ENCODE measurements at places on chromosomes 1 and 21.
A peak's percentile ranks its signal among the peaks of the same experiment; 100 is the strongest.

DNA sequence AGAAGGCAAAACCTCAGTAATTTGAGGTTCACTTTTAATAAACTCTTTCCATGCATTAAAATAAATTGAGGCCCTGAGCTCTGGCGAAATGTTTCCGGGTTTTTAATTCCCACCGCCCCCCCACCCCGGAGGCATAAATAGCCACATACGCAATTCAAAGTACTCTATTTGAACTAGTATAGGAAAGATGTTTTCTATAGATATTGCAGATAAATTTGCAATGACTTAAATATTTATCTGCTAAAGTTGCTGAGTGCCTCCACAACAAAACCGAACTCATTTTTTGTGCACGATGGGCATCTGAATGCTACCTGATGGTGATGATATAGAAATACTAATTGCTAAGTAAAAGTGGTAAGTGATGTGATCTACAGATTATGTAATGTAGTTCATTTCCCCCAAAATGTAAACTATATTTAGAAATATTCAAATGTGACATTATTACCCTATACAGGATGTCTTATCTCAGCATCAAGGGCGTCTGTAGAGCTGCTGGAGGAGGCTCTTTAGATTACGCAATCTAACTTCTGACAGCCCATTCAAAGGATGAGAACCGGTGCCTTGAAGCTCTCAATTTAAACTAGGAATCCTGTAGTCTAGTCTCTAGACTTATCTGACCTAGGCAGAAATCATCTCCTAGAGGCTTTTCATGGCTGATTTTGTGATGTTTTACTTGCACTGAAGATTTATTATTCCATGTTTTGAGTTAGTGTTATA, 8.5 kb downstream of the IRF2BP2 start:
- no peak for DNase-seq

- DNase-seq: no peak
These were observed 4.1 kb downstream of the PNRC2 start for GRCh38 chr1:23963617-23964234.

DNA sequence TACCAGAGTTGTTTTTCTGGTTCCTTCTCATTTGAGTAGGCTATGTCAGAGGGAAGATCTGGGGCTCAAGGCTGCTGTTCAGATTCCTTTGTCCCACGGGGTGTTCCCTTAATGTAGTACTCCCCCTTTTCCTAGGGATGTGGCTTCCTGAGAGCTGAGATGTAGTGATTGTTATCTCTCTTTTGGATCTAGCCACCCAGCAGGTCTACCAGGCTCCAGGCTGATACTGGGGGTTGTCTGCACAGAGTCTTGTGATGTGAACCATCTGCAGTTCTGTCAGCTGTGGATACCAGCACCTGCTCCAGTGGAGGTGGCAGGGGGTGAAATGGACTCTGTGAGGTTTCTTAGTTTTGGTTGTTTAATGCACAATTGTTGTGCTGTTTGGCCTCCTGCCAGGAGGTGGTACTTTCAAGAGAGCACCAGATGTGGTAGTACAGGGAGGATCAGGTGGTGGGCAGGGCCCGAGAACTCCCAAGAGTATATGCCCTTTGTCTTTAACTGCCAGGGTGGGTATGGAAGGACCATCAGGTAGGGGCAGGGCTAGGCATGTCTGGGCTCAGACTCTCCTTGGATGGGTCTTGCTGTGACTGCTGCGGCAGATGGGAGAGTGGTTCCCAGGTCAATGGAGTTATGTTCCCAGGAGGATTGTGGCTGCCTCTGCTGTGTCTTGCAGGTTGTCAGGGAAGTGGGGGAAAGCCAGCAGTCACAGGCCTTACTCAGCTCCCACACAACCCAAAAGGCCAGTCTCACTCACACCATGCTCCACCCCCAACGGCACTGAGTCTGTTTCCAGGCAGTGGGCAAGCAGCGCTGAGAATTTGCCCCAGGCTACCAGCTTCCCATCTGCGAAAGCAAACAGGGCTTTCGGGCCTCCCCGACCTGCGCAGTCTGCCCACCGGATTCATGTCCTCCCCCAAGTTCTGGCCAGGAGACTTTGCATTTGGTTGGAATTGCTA, 64.2 kb downstream of the SERINC2 start:
- DNase-seq: no peak

DNA sequence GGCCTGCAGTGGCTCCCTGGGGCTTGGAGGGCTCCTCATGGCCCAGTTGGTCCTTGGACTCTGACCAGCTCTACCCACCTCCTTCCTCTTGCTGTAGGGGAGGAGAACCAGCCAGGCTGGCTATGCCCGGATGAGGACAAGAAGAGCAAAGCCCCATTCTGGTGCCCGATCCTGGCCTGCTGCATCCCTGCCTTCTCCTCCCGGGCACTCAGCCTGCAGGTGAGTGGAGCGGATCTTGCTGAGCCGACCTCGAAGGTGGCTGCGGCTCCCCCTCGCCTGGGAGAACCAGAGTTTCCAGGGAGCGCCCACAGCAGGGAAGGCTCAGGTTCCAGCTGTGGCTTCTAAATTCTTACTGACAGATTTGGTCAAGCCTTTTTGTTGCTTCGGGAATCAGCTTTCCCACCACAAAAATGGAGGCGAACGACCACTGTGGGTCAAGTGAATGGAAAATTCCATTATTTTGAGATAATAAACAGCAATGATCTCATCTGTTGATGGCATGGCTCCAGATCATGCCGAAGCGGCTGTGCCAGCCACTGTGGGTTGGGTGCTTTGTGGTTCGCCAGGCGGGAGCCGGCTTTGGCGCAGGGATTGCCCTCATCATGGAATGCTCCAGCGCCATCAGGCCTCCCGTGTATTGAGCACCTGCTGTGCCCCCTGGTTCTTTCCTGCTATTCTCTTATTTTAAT, 106.5 kb upstream of the ACTL8 start:
- DNase-seq: peak; percentile 48

- no peak for DNase-seq
These were observed 23.7 kb downstream of the GLUL start for GRCh38 chr1:182367926-182368325.

GRCh38 chr1:164806531-164806930, 247.5 kb downstream of the PBX1 start:
- DNase-seq: no peak

- no peak for DNase-seq
These were observed 75.5 kb upstream of the PDC start for GRCh38 chr1:186536273-186536890.

DNA sequence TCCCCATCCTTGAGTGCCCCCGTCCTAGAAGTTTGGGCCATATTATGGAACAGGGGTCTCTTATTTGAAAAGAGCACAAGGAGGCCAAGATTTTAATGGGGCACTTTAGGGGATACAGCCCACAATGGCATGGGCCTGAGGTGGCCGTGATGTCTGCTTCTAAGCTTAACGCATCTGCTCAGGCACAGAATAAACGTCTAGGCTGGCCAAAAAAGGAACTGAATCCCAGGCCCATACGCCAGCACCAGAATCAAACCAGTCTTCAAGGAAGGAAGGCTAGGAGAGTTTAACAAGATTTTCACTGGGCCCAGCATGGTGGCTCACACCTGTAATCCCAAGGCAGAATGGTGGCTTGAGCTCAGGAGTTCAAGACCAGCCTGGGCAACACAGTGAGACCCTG, 9.2 kb upstream of the SARS1 start:
- DNase-seq: no peak

DNA sequence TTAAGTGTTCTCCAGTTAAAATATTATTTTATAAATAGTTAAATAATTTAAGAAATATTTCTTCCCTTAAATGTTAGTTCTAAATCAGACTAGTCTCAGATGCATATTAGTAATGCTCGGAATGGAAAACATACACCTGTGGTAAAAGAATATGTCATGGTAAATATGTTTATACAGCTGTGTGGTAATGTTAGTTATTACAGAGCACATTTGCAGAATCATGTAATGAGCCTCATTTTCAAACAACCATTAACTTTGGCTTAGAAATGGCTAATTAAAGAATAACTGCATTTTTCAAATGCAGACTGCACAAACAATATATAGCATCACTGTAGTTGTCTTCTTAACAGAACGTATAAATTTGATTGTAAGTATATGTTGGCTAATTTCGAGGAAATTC, 90.3 kb downstream of the DISP1 start:
- no peak for DNase-seq

GRCh38 chr1:85428471-85429089, 36.4 kb downstream of the DDAH1 start:
- no peak for DNase-seq

DNA sequence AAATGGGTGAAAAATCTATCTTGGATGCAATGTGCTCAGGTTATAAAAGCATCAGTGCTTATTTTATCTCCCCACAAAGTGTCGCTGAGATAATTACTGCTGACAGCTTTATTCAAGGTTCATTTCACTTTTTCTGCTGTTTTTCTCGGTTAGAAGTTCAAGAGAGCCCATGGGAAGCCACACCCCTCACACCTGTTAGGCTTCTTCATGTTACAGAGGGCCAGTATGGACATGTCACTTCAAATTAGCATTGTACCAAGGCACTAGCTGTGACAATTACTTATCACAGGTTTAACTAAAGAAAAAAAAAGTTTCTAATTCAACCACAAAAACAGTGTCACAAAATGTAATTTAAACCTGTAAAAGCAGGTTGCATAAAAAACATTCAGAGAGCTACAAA, 187.3 kb upstream of the DMRTA2 start:
- DNase-seq: no peak

DNA sequence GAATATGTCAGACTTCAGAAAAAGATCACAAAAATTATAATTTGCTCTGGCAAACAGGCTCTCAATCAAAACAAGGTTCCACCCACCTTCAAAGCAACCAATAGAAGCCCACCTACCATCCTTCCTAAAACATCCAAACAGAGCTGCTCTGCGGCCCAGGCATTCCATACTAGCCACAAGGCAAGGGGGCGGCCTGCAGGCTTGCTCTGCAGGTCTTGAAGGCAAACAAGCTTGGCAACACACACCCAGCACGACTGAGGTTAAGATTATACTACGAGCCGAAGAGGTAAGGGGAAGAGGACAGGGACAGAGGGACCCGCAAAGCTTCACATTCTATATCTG, 207.3 kb downstream of the SLC45A1 start:
- DNase-seq: no peak

GRCh38 chr1:54371942-54372275, 34.3 kb downstream of the SSBP3 start:
- no peak for DNase-seq

DNA sequence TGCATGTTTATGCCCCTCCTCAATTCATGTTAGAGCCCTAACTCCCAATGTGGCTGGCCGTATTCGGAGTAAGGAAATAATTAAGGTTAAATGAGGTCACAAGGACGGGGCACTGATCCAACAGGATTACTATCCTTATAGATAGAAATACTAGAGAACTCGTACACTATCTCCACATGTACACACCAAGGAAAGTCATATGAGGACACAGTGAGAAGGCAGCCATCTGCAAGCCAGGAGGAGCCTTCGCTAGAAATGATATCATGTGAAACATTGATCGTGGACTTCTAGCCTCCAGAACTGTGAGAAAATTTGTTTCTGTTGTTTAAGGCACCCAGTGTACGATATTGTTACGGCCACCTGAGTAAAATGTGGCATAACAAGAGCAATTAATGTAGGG, 79.7 kb downstream of the FAF1 start:
- DNase-seq: no peak

- DNase-seq: no peak
These were observed 55.4 kb downstream of the XCL1 start for GRCh38 chr1:168631671-168632400.

DNA sequence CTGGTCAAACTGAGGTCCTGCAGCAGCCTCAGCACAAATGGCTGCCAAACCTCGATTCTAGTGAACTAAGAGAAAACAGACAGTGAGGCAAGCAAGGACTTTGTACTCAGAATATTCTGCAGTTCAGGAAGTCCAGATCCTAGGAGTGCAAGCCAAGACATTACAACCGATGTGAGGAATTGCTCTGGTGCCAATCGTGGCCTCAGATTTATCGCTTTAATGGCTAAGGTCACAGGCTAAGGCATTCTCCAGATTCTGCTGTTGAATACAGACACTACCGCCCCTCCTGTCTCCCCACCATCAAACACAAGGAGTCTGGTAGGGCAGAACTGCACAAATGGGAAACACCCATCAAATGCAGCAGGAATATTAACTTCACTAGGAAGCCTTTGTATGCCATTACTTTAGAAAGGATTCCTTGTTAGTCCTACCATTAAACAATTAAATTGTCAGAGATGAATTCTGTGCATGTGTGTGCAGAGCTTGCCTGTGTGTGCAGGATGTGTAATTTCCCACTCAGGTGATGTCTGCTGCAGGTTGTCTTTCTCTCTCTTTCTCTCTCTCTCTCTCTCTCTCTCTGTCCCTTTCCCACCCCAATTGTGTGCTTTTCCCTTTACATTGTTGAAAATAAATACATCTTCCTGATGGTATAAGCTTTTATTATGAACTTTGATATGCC, 9.2 kb upstream of the SERTAD4 start:
- DNase-seq: no peak

GRCh38 chr1:156102633-156103511, 11.6 kb upstream of the LMNA start:
- no peak for DNase-seq

- no peak for DNase-seq
These were observed 52.5 kb upstream of the HSPA13 start for GRCh38 chr21:14435423-14435822.

GRCh38 chr1:173093691-173094445, 43.1 kb upstream of the TNFSF18 start:
- no peak for DNase-seq

DNA sequence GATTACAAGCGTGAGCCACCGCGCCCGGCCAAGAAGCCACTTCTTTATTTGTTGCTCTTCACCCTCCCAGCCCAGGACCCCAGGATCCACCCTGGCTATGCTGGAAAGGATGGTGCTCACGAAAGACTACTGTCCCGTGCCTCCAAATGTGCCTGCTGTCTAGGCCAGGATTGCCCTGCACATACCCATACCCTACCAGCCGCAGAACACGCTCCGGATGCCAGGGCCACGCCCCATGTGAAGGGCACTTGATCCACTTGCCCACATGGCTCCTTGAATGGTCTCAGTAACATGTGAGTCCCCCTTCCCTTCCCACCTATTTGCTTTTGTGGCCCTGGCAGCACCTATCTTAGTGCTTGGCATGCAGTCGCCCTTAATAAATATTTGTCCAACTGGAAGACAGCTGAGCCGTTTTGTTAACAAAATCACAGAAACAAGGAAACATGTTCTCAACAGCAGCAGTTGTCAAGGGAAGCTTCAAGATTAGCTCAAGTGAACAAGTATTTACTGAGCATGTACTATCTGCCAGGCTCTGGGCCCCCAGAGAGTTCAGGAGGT, 13.8 kb upstream of the UBXN10 start:
- no peak for DNase-seq

DNA sequence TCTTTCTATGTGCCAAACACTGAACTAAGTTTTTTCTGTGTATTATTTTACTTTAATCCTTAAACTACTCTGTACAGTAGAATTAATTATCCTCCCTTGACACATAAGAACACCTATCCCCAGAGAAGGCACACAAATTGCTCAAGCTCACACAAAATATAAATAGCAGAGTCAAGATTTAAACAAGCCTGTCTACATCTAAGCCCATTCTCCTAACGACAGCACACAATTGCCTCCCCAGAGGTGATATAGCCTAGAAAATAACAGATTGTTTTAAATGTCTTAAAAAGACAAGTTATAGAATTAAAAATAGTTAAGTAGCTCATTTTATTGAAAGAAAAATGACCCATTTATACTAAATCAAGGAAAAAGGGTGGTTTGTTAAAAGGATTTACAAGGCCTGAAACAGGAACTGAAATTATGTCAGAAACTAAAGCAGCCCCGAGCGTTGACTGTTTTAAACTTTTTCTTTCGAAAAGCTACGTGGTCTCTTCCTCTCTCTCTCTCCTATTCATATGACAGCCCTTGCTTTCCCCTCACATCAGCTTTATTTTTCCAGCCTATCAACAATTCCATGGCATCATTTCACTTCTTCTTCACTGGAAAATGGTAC, 30.5 kb downstream of the TNFSF18 start:
- DNase-seq: no peak
